ENCODE measurements at places on chromosomes 4 and X.

- DNase-seq = no peak
Observed at GRCh38 chrX:54980334-54980733, 13.7 kb downstream of the PFKFB1 start.

GRCh38 chrX:38080808-38081207 lies 74.5 kb downstream of the SYTL5 start:
- DNase-seq = no peak

- no peak for DNase-seq
Observed at GRCh38 chrX:14672611-14673172, 143.4 kb downstream of the GLRA2 start.

- DNase-seq = peak; percentile 67
Observed at GRCh38 chr4:124304941-124305340, 407.6 kb downstream of the ANKRD50 start.

DNA sequence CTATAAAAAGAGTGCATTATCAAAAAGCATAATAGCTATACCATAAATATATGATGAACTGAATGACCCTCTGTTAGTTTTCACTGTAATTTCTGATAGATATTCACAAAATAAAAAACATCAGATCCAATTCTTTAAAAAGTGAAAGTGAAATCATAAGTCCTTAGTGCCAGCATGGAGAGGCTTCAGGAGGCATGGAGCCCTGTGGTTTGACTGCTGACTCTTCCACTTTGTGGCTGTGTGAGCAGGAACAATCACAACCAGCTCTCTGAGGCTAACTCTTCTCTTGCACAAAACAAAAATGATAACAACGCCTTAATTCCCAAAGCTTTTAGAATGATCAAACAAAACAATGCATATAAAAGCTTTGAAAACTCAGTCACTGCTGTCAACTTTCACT lies 1143.9 kb downstream of the PDHA2 start:
- peak; percentile 26 for DNase-seq

- DNase-seq = no peak
Observed at GRCh38 chr4:80029364-80029763, 43.7 kb downstream of the ANTXR2 start.

GRCh38 chr4:67550451-67550850 lies 5.1 kb upstream of the CENPC start:
- no peak for DNase-seq

GRCh38 chr4:70687392-70687791 lies 940 bp upstream of the UTP3 start:
- DNase-seq = no peak
